SK-N-SH (cell line): ENCODE measurements at places on chromosomes 16 and 17. TPM values are rescaled to one million over a fixed set of nuclear protein-coding genes. Genes with fewer than 3 reads are reported as not detected.

Gene KRT24
- not detected in 2 replicates for polyA plus RNA-seq

Gene ZNF276
- polyA plus RNA-seq = 24.9 and 27.0 TPM in 2 replicates

Gene TBC1D3H
- not detected in 2 replicates for polyA plus RNA-seq

Gene ATP2C2
- 0.33 and 0.47 TPM in 2 replicates for polyA plus RNA-seq

Gene PRAC2
- polyA plus RNA-seq = not detected in 2 replicates

Gene RFWD3
- 13.2 and 15.9 TPM in 2 replicates for polyA plus RNA-seq

Gene GNG13
- not detected in 2 replicates for polyA plus RNA-seq

Gene PRSS36
- polyA plus RNA-seq = 0.36 and 0.49 TPM in 2 replicates

Gene SLC52A1
- polyA plus RNA-seq = 0.49 and 0.55 TPM in 2 replicates

Gene TMEM98
- 167 and 196 TPM in 2 replicates for polyA plus RNA-seq

Gene CDRT15L2
- not detected in 2 replicates for polyA plus RNA-seq

Gene STAT3
- 35.7 and 38.7 TPM in 2 replicates for polyA plus RNA-seq

Gene KRT12
- polyA plus RNA-seq = not detected in 2 replicates

Gene TMEM11
- 43.8 and 52.3 TPM in 2 replicates for polyA plus RNA-seq

Gene DNAI2
- not detected in 2 replicates for polyA plus RNA-seq

Gene PRSS27
- polyA plus RNA-seq = 7.6 and 7.7 TPM in 2 replicates
